Lower lobe of right lung (tissue), 2 donors: ENCODE measurements at places on chromosomes 16 and 17. TPM values are rescaled to one million over a fixed set of nuclear protein-coding genes. Genes with fewer than 3 reads are reported as not detected.

BIRC5 gene
- total RNA-seq, result 1.8 TPM

GRCh38 chr17:12431188-12431587, 234.5 kb upstream of the MYOCD start:
- no peak for DNase-seq
- no peak overlapping the region for H3K27ac ChIP-seq
- H3K4me1 ChIP-seq, result no peaks in the 10 kb centered on the region
- no peaks in the 10 kb centered on the region for H3K36me3 ChIP-seq
- H3K4me3 ChIP-seq, result no peak overlapping the region
- no peaks in the 10 kb centered on the region for H3K27me3 ChIP-seq

- H3K36me3 ChIP-seq, result peaks cover 100% of the 10 kb centered on the region
- H3K4me3 ChIP-seq, result no peak overlapping the region
These were observed 24.4 kb downstream of the CNTNAP1 start for GRCh38 chr17:42706732-42707131.

CHST4 gene
- 0.27 TPM for total RNA-seq

GRCh38 chr17:82330322-82331239, 3.0 kb downstream of the SECTM1 start:
- no peak overlapping the region for H3K27ac ChIP-seq
- H3K4me1 ChIP-seq, result peaks cover 49% of the 10 kb centered on the region
- H3K27me3 ChIP-seq, result no peaks in the 10 kb centered on the region
- peak; percentile 57 for DNase-seq

SPPL2C gene
- total RNA-seq, result not detected
